ENCODE measurements at places on chromosomes 5 and 9. TPM values are rescaled to one million over a fixed set of nuclear protein-coding genes. Genes with fewer than 3 reads are reported as not detected.

- no peak for DNase-seq
These were observed 151.8 kb upstream of the GDNF start for GRCh38 chr5:37991301-37992299.

DNA sequence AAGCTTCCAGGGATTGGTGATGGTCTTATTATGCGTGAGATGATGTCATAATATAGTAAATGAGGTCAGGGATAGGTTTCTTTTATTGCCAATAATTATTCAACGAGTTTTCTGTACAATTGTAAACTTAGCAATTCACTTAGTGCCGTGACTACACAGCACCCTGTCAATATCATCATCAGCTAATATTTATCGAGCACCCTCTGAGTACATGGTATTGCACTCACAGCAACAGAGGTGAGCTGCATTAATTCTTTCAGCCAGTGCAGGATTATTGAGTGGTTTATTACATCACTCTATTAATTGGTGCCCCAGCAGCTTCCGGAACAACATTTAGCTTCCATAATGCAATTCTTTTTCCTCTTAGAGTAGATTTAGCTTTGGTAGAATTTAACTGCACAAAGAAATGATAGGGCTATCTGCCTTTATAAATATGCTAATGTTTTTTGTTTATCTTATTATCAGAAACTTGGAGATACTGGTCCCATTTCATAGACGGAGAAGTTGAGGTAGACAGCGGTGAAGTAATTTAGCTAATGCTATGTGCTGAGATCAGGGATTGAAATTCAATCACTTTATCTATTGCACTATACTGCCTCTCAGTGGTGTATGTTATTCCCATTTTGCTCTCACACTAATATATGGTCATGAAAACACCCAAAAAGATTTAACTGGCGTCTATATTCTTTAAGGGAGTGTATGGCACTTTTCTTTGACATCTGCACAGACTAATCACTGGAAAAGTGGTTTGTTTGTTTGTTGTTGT lies 726.1 kb upstream of the WWC1 start:
- DNase-seq: no peak

GRCh38 chr5:175523292-175523691 lies 44.9 kb downstream of the SFXN1 start:
- DNase-seq: no peak

- no peak for DNase-seq
These were observed 116.8 kb downstream of the RGS3 start for GRCh38 chr9:113580041-113580953.

GRCh38 chr5:72451741-72452505 lies 55.3 kb downstream of the ZNF366 start:
- no peak for DNase-seq

DNA sequence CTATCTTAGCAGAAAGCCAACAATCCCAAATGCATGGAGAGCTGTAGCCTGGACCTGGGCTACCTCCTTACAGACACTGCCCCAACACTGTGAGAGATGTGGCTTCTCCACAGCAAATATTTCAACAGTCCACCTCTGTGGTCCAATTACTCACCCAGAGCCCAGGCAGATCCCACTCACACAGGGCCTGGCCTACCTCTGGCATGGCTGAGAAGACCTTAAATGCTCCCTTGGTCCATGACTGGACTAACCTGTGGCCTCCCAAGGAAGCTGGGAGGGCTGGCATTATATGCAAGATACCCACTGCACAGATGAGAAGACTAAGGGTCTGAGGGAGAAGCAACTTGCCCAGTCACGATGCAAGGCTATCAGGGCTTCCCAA lies 22.8 kb upstream of the SLC25A51 start:
- DNase-seq: no peak

DNA sequence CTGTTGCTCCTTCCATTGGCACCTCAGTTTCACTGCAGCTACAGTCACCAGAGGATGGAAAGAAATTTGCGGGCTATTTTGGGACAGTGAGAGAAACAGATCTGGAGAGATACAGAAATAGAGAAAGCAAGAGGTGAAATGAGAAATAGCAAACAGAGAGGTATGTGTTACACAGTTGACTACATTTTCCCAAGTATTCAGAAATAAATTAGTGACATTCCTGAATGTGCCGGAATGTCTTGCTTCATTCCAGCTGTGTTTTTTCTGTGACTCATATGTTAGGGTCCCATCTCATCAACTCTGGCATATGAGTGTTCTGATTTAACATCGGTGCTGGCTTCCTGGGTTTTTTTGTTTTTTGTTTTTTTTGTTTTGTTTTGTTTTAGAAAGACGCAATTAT lies 63.8 kb upstream of the ZNF462 start:
- no peak for DNase-seq

DNA sequence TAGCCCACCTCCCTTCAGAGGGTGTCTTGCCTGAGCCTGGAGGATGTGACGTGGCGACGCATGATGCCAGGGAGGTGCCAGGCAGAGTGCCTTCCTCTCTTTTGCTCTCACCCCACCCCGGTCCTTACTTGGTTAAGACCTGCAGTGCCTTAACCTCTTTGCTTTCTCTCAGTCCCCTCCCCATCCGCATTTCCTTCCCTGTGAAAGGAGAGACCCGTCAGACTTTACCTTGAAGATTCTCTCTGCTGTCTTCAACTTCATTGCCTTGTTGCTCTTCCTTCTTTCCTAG lies 52.0 kb upstream of the NCS1 start:
- no peak for DNase-seq

DNA sequence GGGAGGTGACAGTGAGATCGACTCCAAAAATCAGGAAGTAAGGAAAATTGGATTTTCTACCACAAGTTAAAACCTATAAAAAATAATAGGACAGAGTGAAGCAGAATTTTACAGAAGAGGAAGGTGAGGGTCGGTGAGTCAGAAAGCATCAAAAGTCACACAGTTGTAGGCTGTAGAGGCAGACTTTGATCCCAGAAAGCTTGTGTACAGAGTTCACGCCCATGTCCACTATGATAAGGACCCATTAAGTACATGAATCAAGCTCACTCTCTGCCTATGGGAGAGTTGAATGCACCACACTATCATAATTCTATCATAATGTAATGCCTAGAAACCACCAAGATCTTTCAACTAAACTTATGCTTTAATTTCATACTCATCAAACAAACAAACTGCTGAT lies 291.2 kb downstream of the PRELID2 start:
- no peak for DNase-seq

GRCh38 chr9:98797491-98797890 lies 1.1 kb upstream of the ANKS6 start:
- no peak for DNase-seq

DNA sequence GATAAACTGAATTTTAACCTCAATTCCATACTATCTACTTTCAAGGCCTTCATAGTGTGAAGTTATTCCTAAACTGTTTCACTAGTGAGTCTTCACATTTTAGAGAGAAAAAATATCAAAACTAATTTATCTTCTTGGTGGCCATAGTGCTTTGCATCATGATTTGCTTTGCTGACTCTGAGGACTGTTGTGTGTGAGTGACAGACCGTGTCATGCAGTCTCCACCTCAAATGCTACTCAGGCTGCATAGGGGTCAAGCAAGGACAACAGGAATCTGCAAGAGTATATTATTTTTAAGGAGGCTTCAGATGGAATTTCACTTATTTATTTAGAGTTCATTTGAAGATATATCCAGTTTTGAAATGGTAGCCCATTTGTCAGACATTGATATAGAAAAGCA lies 34.5 kb downstream of the MACIR start:
- no peak for DNase-seq

DNA sequence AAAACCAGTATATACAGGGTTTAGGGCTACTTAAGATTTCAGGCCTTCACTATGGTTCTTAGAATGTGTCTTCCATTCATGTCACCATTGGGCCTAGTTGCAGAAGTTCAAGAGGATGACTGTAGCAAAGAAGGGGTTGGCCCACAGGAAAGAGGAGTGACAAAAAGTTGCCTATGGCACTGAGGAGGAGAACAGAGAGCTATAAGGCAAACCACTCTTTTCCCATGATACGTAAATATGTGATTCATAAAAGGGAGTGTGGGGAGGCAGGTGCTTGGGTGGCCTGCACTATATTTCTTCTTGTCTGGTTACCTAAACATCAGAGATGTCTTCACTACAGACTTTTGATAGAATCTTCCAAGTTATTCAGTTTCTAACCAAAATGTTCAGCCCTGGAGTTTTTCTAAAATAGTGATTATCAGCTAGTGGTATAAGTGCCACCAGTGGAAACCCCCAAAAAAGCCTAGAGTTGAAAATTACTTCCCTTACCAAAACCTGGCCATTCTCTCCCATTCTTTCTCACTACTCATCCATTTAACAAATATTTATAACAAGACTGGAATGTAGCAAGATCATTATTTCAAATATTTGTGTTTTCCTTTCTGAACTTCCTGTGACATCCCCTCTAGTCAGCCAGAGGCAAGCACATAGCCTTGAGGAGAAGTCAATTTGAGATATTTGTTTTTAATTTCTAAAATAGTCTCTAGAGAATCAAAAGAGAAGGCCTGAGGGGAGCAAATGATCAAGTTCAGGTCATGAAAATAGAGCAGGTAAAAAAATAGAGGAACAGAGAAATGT lies 367.4 kb downstream of the EFNA5 start:
- DNase-seq: no peak

DNA sequence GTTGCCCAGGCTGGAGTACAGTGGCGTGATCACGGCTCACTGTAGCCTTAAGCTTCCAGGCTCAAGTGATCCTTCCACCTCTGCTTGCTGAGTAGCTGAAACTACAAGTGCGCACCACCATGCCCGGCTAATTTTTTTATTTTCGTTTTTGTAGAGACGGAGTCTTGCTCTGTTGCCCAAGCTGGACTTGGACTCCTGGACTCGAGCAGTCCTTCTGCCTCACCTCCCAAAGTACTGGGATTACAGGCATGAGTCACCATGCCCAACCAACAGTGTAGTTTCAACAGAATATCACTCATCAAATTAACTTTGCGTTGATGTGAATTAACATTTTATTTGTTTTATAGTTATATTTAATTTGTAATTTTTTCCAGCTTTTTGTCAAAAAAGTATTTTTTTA lies 45.3 kb downstream of the WDR70 start:
- DNase-seq: no peak

- DNase-seq: no peak
These were observed 1.3 kb downstream of the SLC1A1 start for GRCh38 chr9:4491626-4491975.

GRCh38 chr5:87770601-87771121 lies 357.9 kb upstream of the CCNH start:
- DNase-seq: no peak

- no peak for DNase-seq
These were observed 5.9 kb downstream of the ATPSCKMT start for GRCh38 chr5:10243660-10244240.

DNA sequence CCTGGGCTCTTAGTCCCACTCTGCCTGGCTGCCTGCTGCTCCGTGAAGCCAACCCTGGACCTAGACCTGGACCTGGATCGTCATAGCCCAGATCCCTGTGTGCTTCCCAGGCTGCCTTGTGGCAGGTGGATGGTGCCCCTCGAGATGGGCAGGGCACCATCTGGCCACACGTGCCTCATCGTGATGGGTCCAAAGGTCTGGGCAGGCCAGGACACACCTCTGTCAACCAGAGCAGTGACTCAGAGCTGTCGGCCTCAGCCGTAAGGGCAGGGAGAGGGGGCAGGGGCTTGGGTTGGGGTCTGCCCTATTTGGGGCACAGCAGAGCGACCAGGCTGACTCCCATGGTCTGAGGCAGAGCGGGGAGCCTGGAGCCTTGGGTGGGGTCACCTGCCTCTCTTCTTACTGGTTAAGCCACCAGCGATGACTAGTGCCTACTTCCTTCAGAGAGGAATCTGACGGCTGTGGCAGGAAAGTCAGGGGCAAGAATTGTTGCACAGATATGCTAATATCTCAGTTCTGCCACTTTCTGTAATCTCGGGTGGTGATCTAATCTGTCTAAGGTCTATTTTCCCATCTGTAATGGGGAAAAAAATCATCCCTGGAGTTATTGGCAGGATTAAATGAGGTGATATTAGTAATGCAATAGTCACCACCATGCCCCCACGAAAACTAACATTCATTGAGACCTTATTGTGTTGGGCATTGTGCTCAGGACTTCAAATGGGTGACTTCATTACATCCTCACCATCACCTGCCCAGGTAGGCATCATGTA lies 3.2 kb upstream of the CDHR2 start:
- DNase-seq: no peak

DNA sequence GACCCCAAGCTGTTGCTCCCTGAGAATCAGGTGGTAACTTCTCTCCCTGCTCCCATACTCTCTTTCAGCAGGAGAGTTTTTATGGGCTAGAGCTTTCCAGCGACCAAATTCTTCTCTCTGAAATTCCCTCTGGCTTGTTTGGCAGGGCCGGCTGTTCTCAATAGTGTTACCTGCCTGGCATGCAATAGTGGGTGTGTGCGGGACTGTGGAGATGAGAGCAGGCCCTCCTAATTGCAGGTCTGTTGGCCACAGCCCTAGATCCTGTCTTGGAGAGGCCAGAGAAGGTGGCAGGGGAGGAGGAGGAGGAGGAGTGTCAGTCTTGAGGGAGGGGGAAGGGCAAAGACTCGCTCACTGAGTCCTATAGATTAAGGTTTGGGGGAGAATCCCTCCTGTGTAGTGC lies 29.5 kb downstream of the AQP7 start:
- DNase-seq: no peak

The TNFSF8 gene
- total RNA-seq: 1.9 TPM

The BBLN gene
- total RNA-seq: 58.1 TPM

The PCDHA12 gene
- not detected for total RNA-seq

The WHRN gene
- 1.1 TPM for total RNA-seq

The EIF4E1B gene
- not detected for total RNA-seq

The CCDC69 gene
- total RNA-seq: 98.5 TPM

The IFNA21 gene
- not detected for total RNA-seq

The TEK gene
- not detected for total RNA-seq

All from natural killer cell treated with Interleukin-12 subunit alpha and Interleukin-12 subunit beta and Interleukin-15 and Interleukin-18, amount 100 ng/mL, for 72 hours (primary cell).